Umbilical cord (tissue), 2 donors: ENCODE measurements at places on chromosomes 13 and 19. TPM values are rescaled to one million over a fixed set of nuclear protein-coding genes. Genes with fewer than 3 reads are reported as not detected.
A peak's percentile ranks its signal among the peaks of the same experiment; 100 is the strongest.

GRCh38 chr19:41424335-41425173, 2.6 kb downstream of the B3GNT8 start:
- DNase-seq, result no peak

GRCh38 chr13:30867089-30867669, 38.9 kb upstream of the MEDAG start:
- DNase-seq, result no peak

DNA sequence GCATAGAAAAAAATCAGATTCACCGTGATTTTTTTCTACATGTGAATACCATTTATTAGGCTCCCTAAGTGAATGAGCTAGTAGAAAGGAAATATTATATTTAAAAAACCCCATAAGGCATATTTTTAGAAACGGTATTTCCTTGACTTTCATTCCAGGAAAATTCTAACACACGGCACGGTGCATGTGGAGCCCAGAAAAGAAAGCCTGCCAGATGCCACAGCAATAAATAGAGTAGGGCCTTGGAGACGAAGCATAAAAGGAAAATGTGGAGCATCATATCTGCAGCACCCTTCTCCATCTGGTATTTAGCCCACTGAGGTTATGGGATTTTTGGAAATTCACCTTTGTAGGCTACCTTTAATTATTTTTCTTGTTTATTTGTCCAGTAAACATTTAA, 314.4 kb downstream of the ENOX1 start:
- peak; percentile 45 for DNase-seq

GRCh38 chr19:28956961-28957360, 256.0 kb downstream of the UQCRFS1 start:
- DNase-seq, result no peak

Gene IRGC
- not detected for total RNA-seq
